Hematopoietic multipotent progenitor cell (in vitro differentiated cells): ENCODE measurements at places on chromosomes 6 and 20.

DNA sequence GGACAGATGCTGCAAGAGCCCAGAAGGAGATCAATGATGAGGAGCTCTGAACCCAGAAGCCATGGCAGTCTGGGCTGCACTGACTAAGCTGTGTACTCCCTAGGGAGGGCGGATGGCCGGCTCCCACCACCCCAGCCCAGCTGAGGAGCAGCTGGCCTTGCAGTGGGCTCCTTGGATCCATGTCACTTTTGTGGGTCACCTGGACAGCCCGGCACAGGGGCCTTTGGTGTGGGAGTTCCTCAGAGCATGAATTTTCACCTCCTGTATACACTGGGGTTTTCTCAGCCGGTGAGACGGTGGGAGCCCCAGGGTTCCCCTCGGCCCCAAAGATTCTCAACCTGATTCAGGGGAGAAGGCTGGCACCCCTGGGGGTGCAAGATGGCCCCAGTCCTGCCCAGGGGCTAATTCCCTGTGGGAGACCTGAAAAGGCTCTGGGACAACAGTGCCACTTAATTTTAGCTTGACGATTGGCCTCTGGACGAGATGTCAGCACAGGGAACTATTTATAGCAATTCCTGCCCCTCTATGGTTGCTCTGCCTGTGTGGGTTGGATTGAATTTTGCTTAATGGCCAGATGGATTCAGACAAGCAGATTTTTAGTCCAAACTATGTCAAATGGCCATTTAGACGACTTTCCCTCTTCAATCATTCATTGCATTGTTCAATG, 121.6 kb upstream of the PMEPA1 start:
- no peak for DNase-seq

GRCh38 chr6:41527721-41528408, 18.3 kb upstream of the FOXP4 start:
- DNase-seq: no peak

- peak; percentile 49 for DNase-seq
These were observed 8.3 kb upstream of the NCOA3 start for GRCh38 chr20:47493175-47493962.

DNA sequence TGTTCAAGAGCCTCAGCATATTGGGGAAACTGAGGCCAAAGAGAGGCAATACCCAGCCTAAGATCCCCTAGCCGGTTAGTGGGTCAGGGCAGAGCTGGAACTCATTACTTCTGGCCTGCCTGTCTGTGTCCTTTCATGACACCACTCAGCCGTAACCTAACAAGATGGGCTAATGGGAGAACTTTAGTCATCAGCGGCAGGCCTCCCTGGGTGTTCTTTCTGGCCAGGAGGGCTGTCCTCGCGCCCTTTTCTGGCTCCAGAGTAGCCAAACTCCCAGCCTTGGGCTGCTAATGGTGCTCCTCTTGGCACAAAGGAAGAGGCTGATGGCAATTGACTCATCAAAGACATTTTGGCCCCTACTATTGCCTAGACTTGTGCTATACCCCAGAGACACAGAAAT, 76.6 kb downstream of the NCR2 start:
- DNase-seq: no peak

DNA sequence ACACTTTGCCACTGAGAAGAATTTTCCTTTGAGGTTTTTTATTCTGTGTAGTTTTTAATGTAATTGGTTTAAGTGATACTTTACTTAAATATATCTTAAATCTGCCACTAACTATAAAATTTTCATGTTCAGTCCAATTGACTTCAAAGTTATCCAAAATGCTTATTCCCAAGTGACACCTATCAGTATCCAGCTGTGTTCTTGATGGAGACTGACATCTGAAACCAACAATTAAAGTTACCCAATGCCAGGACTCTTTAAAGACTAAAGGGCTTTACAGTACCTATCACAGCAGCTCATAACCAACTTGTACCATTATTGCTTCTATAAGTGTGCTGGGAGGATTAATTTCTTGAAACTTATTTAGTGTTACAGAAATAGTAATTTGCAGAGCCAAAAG, 13.8 kb upstream of the EYA4 start:
- DNase-seq: no peak

DNA sequence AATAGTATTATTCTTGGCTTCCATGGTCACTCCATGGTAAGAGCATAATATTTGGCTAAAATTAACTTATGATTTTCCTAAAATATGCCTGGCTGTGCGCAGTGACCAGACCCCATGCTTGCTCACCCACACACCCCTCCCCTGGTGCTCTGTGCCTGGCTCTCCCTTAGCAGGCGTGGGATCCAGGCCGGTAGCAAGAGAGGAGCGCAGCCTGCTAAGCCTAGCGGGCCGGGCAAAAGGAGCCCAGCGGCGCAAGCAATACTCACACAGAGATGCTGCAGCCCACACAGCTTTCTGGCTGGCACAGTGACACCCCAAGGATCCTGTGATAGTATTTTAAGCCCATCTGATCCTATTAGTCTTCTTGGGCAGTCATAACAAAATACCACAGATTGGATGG, 79.8 kb upstream of the EYS start:
- DNase-seq: no peak

DNA sequence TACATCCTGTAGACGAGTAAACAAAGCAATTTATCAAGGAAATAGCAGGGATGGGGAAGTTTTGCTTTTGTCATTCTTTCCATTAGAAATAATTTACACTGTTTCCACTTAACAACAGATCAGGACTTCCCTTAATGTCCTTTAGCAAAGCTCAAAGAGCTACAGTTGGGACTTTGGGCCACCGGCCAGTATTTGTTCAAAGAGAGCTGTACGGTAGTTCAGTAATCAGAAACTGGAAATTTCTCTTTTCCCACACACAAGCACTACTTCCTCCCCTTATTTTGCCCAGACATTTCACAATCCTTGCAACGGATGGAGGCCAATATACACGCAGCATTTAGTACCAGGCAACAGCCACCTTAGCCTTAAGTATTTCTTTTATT, 12.1 kb upstream of the HINT3 start:
- no peak for DNase-seq

DNA sequence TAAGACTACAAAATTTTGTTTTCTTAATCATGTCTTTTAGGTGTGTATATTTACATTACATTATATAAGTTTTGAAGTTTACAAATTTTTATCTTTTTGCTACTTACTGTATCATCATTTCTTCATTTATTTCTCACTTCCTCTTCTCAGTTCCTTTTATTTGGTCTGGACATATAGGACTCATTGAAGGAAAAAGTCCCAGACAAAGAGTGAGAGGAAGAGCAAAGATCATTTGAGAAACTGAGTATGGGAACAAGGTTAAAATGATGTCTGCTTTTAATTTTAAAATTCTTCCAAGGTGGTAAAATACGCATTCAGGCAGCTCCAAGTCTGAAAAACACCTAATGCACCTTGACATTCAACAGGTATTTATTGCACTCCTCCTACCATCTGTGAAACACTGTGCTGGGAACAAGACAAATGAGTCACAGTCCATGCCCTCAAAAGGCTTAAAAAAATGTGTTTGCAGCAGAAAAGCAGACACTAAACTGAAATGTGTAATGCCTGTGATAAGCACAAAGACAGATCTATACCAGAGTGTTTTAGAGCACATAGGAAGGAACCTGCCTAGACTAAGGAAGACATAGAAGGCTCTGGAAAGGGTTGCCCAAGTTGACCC, 63.2 kb downstream of the PKIB start:
- no peak for DNase-seq

DNA sequence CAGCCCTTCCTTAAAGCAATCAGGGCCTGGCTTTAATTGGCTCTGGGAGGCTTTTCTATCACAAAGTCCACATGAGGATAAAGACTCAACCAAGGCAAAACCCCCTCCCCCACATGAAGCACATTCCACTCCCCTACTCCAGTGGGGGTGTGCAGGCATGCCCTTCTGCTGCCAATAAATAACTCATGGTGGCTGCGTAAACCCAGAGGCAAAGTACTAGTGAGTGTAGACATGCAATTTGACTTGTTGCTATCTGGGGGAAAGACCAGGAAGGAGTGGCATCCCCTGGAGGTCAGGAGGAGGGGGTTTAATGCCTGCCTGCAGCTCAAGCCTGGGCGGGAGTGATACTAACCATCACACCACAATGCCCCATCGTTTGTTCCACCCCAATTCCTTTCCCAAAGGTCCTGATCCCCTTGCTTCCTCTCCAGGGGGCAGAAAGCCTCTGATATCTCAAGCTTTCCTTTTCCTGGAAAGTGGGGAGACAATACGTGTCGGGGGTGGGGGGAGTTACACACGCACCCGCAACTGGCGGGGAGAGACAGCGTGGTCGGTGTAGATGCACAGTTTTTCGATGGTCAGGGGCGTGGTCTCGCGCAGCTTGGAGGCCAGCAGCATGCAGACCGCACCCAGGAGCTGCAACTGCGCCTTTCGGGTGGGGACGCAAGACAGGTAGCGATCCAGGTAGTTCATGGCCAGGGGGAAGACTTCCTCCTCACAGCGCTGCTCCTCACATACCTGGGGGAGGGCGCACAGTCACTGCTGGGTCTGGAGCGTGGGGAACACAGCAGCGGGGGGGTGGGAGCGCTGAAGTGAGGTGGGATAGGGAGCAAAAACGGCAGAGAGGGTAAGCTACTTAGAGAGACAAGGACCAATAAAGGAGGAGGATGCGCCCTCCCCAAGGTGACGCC, 1.5 kb downstream of the CCND3 start:
- peak; percentile 40 for DNase-seq

GRCh38 chr6:7979831-7980230, 69.2 kb upstream of the TXNDC5 start:
- DNase-seq: no peak

GRCh38 chr6:137641474-137642077, 147.4 kb upstream of the OLIG3 start:
- peak; percentile 81 for DNase-seq

GRCh38 chr6:96246563-96246962, 230.8 kb downstream of the FUT9 start:
- DNase-seq: no peak

- no peak for DNase-seq
These were observed 66.4 kb upstream of the DUSP22 start for GRCh38 chr6:225907-226306.

DNA sequence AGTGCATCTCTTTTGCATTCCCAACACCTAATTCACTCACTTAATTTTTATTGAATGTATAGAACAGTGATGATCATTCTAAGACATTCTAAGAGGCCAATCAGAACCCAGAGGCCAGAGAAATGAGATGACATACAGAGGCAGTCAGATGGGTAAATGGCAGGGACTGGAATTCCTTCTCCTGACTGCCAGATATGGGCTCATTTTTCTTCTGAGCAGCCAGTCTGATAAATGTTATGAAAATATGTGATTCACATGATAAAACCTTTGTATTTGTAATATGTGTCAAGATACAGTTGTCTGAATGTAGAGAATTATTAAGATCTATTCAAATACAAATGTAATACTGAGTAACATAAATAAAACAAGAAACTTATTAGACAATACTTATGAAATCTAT, 277.8 kb downstream of the EPM2A start:
- no peak for DNase-seq

DNA sequence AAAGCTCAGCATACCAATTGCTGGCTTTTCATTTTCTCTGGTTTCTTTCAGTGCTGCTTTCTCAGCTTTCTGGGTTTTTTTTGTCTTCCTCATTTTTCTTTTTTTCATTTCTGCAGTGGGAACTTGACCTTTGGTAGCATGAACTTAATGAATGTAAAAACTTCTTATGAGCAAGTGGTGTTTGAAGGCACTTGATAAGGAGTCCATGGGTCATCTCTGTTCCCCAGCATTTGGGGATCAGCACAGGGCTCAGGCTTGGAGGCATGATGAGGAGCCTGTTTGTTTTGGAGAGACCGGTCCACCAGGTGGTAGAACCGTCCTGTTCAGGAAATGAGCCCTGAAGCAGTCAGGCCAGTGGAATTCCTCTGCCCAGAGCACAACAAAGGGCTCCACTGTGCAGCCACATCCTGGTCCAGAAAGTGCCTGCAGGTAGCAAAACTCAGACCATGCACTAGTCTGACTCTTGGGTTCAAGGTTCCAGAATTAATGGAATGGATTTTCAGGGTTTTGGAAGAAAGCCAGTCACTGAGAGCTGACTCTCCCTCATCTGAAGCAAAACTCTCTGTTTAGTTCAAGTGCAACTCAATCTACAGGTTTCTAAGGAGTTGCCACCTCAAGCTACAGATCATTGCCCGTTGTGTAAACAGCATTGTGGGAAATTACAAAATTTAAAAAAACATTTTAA, 52.3 kb upstream of the ADGRF1 start:
- DNase-seq: no peak

GRCh38 chr6:95387845-95388244, 189.5 kb upstream of the MANEA start:
- no peak for DNase-seq

GRCh38 chr20:44428174-44429016, 47.3 kb upstream of the TTPAL start:
- DNase-seq: no peak

DNA sequence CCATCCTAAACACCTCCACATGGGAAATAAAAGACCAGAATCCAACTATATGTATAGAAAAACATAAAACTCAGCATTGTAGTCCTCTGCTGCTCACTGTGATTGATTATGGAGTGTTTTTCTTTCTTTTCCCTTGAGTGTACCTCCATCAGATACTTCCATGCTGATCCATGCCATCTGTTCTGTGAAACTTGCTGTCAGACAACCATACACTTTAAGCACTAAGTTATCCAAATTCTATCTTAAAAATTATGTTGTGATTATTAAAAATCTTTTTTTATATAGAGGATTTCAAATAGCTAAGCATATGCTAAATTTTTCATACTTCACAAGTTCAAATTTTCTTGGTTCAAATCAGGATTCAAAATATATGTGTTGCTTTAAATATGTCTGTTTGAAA, 91.9 kb upstream of the TINAG start:
- no peak for DNase-seq

DNA sequence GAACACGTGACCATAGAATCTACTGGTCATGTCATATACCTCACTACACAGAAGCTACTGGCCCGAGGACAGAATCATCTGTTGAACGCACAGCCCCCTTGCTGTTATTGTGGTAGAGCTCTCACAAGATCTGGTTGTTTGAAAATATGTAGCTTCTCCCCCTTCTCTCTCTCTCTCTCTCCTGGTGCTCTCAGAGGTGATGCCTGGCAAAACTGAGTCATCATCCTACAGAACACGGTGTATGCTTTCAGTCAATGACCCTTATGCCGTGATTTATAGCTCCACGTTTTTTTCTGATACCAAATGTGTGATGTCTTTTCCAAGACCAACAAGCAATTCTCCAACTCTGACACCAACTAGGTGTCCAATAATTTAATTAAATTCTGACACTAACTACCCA, 13.0 kb upstream of the RBM24 start:
- DNase-seq: no peak

DNA sequence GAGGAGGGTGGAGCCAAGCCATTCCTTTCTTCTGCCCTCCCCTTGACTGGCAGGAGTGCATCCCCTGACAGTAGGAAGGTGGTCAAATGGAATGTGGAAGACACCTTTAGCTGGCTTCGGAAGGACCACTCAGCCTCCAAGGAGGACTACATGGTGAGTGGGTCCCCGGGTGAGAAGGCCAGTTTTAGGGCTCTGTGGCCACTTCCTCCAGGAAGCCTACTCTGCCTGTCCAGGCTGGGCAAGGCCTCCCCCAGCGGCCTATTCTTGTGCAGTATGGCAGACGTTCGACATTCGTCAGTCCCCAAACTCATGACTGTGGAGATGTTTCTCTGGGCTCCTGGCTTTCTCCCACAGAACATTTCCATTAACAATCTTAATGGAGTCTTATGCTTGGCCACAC, 9.1 kb downstream of the PCIF1 start:
- DNase-seq: no peak
